ENCODE measurements at places on chromosomes 3 and 15.

DNA sequence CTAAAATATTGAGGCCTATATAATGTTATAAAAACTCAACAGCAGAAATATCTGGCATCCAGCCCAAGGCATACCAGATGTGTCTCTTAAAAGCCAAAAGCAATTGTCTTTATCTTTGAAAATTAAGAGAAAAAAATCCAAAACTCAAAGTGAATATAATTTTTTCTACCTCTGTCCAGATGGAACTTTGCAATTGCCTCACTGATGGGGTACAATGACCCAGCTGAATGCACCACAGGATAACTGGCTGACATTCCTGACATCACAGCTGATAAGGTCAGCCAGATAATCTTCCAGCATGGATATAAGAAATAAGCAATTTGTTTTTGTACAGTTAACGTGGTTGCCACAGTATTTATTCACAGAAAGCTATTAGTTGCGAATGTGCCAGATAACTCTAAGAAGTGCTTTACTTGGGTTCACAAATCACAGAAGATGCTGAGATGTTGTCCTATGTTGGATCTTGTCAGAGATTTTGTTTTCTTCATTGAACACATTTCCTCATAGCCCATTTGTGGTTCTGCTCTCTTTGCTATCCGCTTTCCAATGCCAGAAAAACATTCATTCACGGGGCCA lies 566.9 kb upstream of the CCDC54 start:
- DNase-seq: no peak

GRCh38 chr3:56207922-56208321 lies 260.3 kb downstream of the ERC2 start:
- no peak for DNase-seq

DNA sequence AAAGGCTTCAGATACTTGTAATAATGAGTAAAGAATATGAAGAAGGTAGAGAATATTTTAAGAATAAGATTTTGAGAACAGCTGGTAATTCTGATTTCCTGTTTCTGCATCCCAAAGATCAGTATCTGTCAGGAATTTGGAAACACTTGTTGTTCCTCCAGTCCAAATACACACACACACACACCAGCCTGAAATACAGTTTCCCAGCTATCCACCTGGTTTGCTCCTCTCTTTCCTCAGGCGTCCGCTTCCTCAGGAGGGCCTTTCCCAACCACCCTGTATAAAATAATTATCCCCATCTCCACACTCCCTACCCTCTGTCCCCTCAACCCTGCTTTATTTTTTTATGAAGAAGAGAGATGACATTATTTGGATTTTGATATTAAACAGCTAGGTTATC lies 2.0 kb upstream of the FSIP1 start:
- DNase-seq: no peak

GRCh38 chr3:104831071-104831470 lies 535.6 kb upstream of the ALCAM start:
- DNase-seq: no peak

DNA sequence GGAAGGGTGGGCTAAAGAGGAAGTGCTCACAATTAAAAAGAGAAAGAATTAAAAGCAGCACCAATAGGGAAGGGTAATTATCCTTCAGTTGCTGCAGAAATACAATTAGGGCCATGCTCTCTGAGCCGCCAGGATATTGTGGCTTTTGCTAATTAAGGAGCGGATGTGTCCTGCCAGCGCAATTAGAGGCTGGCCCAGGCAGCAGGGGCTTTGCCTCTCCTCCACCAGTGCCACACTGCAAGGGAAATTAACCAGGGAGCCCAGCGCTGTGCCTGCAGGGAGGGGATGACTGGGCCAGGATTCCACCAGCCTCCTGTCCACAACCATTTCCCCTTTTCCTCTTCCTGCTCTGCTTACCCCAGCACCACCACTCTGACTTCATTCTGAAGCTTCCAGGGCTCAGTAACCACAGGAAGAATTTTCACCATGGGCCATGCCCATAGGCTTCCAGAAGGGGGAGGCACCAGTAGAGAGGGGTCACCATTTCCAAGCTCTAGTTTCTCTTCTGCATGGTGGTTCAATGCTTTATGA lies 10.4 kb upstream of the AEN start:
- DNase-seq: no peak

GRCh38 chr3:190044142-190044541 lies 76.6 kb downstream of the P3H2 start:
- DNase-seq: no peak

DNA sequence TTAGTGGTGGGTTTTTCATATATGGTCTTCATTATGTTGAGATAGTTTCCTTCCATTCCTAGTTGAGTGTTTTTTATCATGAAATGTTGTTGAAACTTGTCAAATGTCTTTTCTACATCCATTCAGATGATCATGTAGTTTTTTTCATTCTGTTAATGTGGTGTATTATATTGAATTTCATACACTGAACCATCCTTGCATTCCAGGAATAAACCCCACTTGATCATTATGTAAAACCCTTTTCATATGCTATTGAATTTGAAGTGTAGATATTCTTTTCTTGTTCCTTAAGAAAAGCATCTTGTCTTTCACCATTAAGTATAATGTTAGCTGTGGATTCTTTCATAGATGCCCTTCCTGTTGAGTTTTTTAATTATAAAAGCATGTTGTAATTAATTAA lies 42.9 kb downstream of the PIAS1 start:
- no peak for DNase-seq

GRCh38 chr15:33198541-33198940 lies 4.0 kb upstream of the FMN1 start:
- no peak for DNase-seq

GRCh38 chr3:69379661-69380060 lies 6.2 kb downstream of the FRMD4B start:
- no peak for DNase-seq

DNA sequence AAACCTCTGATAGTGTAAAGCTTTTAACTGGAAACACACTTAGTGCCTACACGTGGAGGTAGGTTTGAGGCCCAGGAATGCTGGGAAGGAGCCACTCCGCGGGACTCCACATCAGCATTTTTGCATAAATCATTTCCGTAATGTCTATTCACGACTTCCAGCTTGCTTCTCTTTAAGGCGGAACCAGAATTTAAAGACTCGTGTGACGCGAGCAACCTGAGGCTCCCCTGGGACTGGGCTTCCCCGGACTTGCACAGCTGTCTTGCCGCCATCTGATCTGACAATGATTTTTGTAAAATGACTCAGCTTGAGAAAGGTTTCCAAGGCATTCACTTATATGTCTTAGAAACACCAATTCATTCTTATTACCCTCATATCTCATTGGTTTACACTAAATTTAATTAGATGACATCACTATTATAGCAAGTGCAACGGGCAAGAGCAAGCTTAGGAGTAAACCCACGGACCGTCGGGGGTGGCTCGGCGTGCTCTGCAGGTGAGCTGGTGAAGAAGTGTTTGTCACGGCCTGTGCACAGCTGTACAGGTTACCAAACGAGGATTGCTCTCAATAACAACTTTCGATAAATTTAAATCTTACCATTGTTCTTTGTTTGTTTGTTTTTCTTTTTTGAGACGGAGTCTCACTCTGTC lies 95.2 kb downstream of the CHSY1 start:
- DNase-seq: no peak

DNA sequence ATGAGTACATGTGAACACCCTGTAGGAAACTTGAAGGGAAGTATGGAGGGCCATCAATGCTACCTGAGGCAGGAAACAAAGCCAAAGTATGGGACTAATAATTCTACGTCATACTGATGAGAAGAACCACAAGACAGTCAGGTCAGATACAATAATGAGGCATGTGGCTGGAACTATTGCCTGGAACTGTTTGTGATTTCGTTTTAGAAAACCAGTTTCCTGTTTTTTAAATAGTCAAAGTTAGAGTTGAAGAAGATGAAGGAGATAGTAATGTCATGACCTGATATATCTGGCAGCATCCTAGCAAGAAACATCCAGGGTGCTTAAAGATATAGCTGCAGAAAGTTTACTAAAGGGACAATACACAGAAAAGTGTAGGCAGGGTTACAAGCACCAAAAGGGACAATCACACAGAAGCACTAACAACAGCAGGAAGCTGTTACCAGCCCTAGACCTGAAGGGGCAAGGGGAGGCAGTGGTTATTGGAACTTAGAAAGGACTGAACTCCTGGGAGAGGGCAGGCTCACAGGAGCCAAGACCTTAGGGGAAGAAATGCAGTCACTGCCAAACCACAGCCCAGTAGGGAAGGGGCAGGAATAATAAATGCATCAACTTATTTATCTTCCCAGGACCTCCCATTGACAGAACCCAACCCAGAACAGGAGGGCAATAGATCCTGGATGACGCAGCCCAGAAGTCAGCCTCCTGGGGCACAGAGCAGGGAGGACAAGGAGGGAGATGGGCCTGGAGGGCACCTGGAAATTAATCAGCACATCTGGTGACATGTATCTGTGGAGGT lies 302.1 kb upstream of the STT3B start:
- DNase-seq: no peak

GRCh38 chr3:59771768-59772181 lies 722.0 kb upstream of the CFAP20DC start:
- no peak for DNase-seq

- DNase-seq: no peak
These were observed 16.0 kb downstream of the TMEM44 start for GRCh38 chr3:194617143-194617671.

GRCh38 chr3:157238457-157238856 lies 78.5 kb upstream of the CCNL1 start:
- DNase-seq: no peak

GRCh38 chr3:24316887-24317383 lies 177.7 kb downstream of the THRB start:
- no peak for DNase-seq

DNA sequence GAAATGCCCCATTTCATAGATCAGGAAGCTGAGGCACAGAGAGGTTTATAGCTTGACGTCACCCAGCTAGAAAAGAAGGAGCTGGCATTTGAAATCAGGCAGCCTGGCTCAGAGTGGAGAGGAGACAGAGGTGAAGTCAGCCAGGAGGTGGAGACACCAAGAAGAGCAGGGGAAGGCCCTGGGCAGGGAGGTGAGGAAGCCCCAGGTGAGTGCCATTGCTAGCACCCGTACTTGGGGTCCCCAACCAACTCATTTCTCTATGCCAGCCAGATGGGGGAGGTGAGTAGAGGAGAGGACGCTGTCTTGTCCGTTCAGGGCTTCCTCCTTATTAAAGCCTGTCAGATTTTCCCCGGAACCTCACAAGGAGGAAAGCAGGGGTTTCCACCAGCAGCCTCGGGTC lies 149.6 kb upstream of the TLE3 start:
- no peak for DNase-seq

DNA sequence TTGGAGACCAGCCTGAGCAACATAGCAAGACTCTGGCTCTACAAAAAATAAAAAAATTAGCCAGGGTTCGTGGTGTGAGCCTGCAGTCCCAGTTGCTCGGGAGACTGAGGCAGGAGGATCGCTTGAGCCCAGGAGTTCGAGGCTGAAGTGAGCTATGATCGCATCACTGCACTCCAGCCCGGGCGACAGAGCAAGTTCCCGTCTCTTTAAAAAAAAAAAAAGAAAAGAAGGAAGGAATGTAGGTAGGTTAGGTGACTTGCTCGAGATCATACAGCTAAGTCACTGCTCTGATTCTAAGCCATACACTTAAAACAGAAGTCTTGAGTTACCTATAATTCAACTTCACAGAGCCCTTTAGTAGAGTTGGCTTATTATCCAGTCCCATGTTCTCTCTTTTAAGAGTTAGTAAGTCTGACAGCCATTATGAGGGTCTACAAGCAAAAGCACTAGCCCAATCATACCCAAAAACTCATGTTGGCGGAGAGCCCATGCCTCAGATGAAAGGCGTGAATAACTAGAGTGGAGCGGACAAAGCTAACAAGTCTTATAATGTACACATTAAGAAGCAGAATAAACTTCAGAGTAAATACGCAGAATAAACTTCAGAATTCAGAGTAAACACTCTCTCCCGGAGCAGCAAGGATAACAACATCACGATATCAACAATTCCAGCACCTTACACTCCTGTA lies 768 bp downstream of the AAGAB start:
- no peak for DNase-seq

- no peak for DNase-seq
These were observed 363.2 kb upstream of the NAALADL2 start for GRCh38 chr3:174495928-174496327.

DNA sequence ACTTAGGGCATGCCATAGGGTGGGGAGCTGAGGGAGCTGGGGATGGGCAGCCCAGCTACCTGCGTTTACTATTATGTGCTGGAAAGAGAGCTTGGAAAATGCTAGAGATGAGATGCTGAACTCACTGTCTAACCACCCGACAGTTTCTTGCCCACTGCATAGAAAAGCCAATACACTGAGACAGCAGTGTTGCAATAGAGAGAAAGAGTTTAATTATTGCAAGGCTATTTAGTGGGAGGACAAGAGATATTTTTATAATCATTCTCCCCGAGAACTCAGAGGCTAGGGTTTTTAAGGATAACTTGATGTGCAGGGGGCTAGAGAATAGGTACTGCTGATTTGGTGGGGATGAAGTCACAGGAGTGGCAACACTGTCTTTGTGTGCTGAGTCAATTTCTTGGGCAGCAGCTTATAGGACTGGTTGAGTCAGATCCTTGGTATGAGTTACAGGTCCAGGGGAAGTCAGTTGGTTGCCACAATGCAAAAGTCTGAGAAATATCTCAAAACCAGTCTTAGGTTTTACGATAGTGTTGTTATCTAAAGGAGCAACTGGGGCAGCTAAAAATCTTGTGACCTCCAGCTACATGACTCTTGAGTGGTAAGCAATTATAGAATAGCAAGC lies 205.9 kb downstream of the GABRG3 start:
- DNase-seq: no peak

DNA sequence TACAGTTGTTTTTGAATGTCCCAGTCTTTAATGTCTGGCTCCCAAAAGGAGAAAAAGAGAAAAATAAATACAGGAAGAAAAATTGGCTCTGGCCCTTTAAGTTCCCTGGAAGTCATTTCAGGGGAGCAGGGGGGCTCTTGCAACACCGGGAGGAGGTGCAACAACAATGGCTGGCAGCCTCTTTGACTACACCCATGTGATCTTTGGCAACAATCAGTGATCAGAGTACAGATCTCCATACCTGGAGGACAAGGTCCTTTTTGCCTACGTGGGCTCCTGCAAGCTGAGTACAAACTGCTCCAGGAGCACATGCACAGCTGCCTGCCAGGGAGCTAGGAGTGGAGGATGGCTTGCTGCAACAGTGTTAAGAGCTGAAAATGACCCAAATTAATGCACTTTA lies 63.9 kb downstream of the GLCE start:
- peak; percentile 45 for DNase-seq

DNA sequence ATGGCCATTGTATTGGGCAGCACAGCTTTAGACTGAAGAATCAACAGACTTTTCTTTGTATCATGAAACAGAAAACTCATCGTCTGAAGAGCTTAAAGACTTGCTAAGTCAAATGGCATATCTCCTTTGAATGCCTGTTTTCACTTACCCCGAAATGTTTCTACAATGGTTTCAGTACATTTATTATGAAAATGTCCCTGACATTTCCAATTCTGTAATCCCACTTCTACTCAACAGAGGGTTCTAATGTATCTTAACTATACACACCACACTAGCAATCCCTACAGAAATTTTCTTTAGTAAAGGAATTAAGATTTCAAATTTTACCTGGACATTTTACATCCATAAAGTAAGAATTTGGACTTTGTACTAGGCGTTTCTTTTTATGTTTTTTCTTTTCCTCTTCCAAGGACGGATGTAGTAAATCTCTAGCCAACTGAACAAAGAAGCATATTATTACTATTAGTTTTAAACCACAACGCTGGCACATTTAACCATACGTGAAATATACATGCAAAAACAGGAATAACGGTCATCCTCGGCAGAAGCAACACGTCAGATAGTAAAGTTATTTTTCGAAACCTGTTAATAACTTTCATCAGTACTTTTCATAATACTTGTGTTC lies 1.1 kb downstream of the RPS27L start:
- no peak for DNase-seq

- DNase-seq: no peak
These were observed 16.0 kb downstream of the DZIP1L start for GRCh38 chr3:138099417-138099816.

- no peak for DNase-seq
These were observed 67.0 kb upstream of the SAMMSON start for GRCh38 chr3:69932501-69932900.
